ENCODE measurements at places on chromosomes 2 and 18.

- no peak for DNase-seq
These were observed 102.4 kb upstream of the SCN1A start for GRCh38 chr2:166230024-166230723.

DNA sequence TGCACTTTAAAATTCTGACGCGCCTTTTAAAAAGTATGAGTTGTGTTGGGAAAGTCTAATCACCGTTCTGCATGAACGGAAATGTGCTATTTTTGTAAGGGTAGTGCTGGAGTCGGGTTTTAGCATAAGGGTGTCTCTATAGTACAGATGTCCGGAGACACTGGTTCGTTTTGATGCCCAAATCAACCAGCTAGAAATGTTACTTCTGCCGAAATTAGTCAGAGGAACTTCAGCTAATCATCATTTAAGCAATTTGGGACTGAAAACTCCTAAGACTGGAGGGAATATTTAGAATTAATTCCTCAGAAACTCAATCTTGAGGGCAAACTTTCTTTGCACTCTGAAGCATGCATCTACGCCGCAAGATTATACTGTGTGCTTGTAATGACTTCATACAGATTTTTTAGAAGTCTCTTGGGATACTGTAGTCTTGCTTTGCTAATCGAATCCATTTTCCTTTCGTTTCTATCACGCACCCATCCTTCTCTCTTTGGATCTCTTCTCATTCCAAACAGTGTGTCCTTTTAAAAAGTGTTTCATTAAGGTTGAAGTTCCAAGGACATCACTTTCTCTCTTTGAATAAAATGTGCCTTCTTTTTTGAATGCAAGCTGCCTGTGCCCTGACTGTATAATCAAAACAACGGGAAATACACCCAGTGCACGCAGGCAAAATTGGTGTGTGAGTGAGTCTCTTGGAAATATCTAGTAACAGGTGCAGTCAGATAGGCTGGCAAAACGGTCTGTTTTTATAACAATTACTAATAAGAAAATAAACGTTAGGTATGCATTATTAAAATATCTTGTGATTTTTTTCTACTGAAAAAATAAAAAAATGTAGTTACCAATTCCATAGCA lies 270.9 kb upstream of the TCF4 start:
- no peak for DNase-seq

DNA sequence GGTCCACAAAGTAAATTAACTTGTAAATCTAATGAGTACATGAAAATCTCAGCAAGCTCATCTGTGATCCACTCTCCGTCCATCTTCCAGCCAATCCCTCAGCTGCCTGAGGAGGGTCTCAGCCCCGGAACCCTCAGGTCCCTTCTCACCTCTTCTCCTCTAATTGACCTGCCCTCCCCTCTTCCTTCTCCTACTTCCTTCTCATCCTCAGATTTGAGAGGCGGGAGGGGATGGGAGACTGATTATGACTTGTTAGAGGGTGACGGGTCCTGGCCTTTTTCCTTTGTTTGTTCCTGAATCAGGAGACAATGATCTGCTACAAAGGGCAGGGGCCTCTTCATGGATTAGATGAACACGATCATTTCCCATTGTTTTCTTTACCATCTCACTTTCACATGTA lies 80.1 kb downstream of the CYBRD1 start:
- DNase-seq = no peak

GRCh38 chr2:235116885-235117492 lies 165.2 kb downstream of the SH3BP4 start:
- peak; percentile 19 for DNase-seq

DNA sequence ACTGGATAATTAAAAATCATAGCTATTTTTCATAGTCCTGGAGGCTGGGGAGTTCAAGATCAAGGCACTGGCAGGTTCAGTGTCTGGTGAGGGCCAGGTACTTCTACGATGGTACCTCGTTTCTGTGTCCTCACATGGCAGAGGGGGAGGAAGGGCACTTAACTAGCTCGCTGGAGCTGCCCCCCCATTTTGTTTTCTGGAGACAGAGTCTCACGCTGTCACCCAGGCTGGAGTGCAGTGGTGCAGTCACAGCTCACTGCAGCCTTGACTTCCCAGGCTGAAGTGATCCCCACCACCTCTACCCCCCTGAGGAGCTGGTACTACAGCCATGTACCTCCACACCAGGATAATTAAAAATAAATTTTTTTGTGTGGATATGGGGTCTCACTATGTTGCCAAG lies 40.3 kb downstream of the ASB1 start:
- no peak for DNase-seq

DNA sequence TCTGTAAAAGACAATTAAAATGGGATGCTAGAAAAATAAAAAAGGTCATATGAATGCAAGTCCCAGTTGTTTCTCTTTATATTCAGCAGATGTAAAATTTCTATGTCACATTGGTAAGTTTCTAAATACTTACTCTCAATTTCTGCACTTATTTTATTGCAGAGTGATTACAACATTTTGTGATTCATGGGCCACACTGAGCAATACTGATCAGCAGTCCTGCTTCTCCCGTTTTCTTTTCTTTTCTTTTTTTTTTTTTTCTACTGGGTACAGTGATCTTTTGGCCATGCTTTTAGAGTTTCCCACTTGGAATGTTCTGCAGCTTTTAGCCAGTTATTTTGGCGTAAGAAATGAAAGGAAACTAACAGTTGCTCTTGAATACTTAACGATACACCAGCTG lies 38.8 kb downstream of the LIMS1 start:
- DNase-seq = no peak

DNA sequence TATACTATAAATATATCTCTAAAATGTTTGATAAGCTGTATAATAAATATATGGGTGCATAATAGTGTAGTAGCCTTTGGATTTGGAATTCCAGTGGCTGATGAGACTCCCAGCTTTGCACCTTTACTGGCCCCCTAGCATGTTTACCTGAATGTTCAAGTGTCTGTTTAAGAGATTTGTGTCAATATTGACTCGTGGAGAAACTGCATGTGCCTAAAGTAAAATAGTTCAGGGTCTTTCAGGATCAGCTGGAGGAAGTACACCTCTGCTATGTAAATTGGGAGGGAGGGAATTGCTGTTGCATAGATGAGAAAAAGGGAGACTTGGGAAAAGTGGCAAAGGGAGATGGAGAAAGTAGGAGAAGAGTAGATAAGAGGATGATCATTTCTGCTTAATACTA lies 23.9 kb downstream of the ME2 start:
- no peak for DNase-seq

DNA sequence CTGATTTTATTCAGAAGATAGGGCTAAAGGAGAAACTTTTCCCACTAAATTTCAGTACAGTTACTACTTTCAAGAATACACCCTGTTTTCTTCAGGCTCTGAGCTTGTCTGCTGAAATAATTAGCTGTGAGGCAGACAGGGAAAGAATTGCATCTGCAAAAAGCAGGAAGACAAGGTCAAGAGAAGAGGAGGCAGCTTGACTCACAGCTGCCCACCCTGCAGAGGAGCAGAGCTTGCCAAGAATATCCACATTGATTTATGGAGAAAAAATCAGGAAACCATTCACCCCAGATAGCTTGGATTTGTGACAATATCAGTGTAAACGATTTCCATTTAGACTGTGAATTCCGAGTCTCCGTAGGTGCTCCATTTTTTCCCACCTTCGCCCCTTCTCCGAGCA lies 49.0 kb downstream of the ACTR2 start:
- no peak for DNase-seq

DNA sequence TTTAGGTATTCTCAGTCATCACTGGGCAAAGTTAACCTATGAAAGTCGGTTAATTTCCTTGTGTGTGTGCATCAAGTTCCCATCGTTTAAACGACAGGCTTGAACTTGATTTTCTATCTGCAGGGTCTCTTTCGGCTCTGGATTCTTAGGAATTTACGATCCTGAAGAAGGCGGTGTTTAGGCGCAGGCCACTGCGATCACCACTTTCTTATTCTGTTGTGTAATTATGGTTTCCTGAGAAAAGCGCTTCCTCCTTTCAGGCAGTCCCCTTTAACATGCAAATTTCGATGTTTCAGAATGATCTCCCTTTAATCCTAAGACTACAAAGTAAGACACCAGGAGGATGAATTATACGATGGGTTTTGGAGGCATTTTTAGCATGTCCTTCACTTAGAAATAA lies 27.9 kb upstream of the MBP start:
- no peak for DNase-seq

DNA sequence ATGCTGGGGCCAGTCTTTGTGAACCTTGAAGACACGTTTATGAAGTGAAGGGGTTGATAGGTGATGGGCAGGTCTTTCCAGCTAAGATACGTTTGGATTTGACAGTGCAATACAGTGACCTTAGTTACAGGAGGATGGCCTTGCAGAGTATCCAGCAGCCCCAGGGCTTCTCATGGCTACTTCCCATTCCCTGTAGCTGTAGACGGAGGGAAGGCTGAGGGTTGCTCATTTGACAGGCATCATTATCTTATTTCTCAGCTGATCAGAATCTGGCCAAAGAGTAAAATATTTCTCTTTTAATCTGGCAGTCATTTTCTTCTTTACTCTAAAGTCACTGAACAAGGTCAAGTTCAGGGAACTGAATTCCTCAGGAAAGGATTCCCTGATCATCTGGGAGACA lies 85.1 kb upstream of the RMDN2 start:
- no peak for DNase-seq

- no peak for DNase-seq
These were observed 166.4 kb downstream of the GALNT1 start for GRCh38 chr18:35747894-35748472.

GRCh38 chr18:23068570-23069310 lies 66.5 kb upstream of the CABLES1 start:
- DNase-seq = no peak

DNA sequence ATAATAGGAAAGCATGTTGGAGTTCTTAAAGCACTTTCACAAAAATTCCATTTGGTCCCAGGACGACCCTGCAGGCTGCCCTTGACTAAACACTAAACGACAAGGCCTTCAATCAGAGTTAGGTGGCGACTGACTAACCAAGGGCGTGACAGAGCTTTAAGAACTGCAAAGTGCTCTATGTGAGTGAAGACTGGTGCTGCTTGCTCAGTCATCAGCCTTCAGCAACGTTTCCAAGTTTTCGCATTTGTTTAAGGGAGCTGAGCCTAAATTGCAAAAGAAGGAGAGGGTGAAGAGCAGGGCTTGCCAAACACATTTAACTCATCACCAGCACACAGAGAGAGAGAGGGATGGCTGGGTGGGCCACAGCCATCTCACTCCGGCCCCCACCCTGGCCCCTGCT lies 204.7 kb upstream of the PID1 start:
- DNase-seq = no peak

DNA sequence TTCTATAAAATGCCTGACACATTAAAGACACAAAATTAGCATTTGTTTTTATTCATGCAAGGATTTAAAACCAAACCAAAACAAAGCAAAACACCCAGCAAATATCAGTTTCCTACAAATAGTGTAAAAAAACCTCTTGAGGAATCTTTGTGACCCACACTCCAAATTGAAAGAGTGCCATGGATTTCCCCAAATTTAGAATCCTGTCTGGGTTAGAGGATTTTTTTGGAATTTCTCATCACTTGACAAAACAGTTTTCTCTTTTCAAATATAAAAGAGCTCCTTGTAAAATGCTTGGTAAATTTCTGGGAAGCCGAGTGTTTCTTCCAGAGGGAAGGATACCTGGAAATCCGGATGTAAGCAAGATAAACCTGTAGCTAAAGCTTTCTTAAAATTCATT lies 1.7 kb upstream of the FN1 start:
- no peak for DNase-seq

DNA sequence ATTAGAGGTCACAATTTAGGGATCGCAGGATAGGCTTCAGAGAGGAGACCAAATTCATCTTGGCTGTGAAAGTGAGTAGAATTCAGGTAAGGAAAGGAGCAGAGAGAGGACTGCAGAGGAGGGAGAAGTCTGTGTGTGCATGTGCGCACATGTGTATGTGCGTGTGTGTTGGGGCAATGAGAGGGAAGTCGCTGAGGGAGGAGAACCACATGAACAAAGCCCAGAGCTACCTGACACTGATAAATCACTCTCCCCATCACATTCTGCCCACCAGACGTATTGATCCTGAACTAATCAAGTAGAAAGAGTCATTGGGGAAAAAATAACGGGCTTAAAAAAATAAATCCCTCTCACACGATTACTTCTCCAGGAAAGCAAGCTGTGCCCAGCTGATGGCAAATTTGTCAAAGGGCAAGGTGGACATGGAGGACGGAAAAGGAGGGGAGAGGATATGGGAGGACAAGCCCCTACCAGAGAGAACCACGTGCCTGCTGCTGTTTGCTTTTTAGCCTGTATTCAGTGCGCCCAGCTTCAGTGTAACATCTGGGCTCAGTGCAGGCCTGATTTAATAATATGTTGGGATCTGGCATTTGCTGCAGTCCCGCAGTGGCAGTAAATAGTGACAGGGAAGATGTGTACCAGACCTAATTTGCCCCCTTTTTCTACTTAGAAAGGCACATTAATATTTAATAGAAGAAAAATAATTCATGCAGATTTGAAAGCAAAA lies 307.5 kb downstream of the C1D start:
- no peak for DNase-seq

DNA sequence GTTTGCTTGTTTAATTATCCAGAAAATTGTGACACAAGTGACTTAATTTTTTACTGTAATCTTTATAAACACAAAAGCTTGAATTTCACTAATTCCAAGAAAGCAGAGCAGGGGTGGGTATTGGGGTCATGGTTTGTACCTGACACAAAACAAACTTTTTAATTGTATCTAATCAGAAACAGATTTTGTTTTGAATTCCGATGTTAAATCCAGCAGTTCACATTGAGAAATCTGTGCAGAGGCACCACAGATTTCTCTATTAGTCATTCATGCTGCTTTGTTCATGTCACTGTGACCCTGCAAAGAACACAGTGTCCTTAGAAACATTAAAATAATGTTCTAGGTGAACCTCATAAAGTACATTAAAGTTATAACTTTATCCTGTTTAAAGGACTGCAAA lies 443.4 kb downstream of the NYAP2 start:
- no peak for DNase-seq

Measured in RPMI8226 (cell line).